Stimulated activated CD4-positive, alpha-beta T cell treated with anti-CD3 and anti-CD28 coated beads, Interleukin-2, amount 100 ng/mL, for 48 hours (primary cell): ENCODE measurements at places on chromosomes 7 and 10.

- no peak for DNase-seq
Measured at GRCh38 chr10:59817773-59818172, 64.5 kb upstream of the MRLN start.

DNA sequence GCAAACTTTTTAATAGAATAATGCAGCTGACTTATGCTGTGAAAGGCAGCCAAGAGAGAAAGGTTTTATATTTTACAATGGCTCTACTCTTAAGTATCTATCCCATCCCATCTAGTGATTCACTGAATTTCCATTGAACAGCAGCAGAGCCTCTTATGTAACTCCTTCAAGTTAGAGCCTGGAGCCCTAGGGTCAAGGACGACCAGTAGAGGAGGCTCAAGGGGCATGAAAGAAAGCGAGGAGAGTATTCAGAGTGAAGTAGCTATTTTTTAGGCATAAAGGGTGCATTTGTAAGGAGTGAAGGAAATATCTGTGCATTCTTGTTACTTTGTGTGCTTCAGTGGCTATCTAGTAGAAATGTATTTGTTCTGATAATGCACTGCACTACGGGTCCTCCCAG, 180.2 kb upstream of the TPK1 start:
- no peak for DNase-seq

GRCh38 chr7:110921595-110922151, 169.3 kb upstream of the LRRN3 start:
- DNase-seq = no peak

GRCh38 chr7:152544971-152545619, 109.3 kb upstream of the KMT2C start:
- DNase-seq = no peak

GRCh38 chr7:111223802-111224253, 132.9 kb downstream of the LRRN3 start:
- DNase-seq = no peak

DNA sequence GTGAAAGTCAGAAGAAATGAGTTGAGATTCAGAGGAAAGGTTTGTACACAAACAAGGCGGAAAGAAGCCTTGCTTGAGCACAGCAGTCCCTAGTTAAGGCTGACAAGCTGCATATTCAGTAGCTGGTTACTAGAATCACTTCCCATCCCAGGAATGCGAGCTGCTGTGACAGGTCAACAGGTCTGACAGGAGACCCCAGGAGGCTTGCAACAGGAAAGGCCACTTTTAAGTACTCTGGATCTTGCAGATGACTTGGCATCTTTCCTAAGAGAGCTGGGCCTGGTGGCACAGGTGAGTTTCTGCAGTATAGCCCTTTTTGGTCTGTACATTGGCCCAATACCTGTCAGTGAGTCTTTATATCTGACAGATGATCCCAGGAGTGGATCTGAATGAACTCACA, 35.7 kb upstream of the UNC5B start:
- no peak for DNase-seq

DNA sequence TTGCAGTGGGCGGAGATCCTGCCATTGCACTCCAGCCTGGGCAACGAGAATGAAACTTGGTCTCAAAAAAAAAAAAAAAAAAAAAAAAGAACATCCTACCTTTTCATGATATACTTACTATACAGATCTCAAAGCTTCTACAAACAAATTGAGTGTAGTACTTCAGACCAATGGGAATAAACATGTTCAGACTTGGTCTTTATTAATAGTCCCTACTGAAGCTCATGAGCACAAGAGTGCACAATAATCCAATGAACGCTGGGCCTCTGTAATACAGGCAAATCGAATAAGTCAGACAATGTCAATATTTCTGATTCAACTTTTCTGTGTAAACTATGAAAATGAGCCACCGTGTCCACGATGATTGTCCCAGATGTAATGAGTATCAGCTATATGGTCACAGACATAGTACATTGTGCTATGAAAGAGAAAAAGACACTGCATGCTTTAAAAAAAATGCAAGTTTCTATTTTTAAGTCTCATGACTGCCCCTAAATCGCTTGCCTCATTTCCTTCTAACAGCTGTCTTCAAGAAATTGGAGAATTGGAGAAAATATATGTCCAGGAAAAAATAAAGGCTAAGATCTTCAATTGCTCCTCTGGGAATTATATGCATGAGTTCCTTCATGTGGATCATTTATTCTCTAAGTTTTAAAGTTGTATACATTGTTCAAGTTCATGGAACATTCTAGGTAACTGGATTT, 64.0 kb upstream of the CTTNBP2 start:
- DNase-seq = no peak

DNA sequence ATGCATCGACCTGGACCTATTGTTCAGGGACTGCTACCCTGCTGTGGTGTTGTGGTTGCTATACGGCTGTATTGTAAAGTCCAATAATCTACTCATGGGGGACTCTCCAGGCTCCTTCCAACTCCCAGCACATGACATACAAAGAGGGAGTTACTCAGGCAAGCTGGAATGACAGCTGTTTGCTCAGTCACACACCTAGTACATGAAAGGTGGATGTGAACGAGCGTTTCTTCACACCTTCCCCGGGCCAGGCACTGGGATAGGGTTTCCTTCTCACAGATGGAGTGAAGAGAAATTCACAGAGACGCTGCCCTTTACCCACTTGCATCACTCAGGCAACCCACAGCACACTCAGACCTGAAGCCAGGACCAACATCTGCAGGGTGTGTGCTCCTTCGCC, 215.7 kb downstream of the TNS3 start:
- DNase-seq = no peak
